ENCODE measurements at places on chromosomes 7 and 10. TPM values are rescaled to one million over a fixed set of nuclear protein-coding genes. Genes with fewer than 3 reads are reported as not detected.

Gene EPHB6
- total RNA-seq = 8.0 TPM

DNA sequence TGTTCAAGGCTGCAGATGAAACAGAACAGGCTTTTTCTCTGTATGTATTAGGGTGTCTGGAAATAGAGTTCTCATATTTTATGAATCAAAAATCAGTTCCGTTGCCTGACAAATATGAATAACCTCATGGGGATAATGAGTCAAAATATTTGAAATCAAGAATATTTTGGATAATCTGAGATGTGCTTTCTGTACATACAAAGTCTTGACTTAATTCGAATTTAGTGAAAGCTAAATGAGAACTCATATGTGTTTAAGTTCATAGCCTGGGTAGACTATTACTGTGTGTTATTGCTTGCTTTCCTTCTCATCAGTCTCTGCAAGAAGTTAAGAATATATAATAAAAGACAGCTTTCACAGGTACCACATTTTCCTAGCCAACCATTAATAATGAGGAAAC is 689.0 kb downstream of the REEP3 start:
- no peak for DNase-seq

DNA sequence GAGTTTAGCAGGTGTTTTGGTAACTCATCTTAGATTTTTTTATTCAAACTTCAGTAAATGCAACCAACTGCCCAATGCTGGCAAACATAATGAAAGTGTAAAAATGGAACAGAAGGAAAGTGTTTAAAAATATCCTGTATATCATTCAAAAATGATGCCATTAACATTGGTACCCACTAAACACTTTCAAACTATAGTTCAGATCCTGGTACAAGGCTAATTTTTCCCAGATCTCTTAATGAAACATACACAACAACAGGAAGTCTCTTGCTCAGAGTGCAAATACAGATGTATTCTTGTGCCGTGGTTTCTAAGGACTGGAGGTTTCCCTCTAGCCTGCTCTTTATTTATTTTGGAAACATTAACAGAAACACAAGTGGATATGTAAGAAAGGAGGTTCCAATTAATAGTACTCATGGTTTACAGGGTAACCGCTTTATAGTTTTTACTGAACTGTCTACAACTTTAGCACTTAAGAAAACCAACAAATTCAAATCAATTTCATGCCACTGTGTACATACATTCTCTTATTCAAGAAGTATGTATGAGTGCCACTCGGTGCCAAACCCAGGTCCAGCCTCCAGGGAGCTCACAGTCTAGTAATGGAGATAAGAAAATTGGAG is 176.0 kb upstream of the AKR1E2 start:
- no peak for DNase-seq

DNA sequence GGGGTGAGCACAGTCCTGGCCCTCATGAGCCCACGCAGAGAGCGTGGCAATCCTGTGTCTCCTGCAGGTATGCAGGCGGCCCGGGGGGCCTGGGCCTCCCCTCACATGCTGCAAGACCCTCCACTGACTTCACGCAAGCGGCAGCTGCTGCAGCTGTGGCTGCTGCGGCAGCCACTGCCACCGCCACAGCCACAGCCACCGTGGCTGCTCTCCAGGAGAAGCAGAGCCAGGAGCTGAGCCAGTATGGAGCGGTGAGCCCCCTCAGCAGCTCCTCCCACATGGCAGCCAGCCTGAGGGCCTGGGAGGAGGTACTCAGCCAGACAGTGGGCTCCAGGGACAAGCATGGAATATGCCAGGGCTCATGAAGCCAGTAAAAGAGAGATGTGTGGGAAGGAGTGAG is 8.7 kb downstream of the ZMIZ2 start:
- DNase-seq = no peak

DNA sequence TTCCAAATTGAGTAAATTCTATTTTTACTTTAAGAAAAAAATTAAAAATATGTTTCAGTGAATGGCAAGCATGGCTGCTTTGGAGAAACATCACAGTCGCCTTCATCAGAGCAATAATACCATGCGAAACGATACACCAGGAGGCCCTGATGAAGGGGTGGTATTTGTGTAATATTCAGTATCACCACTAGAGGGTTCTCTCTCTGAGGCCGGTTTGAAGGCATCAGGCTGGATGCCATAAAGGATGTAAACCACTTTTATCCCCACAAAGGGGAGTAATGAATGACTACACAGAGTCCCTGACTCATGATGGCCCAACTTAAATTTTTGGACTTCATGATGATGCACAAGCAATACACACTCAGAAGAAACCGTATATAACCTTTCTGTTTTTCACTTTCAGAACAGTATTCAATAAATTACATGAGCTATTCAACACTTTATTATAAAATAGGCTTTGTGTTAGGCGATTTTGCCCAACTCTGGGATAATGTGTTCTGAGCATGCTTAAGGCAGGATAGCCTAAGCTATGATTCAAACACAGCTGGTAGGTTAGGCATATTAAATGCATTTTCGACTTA is 95.5 kb downstream of the PPP1R17 start:
- no peak for DNase-seq

Gene FANK1
- 0.37 TPM for total RNA-seq

GRCh38 chr7:34406848-34407530 is 251.0 kb upstream of the NPSR1 start:
- no peak for DNase-seq

- DNase-seq = no peak
Observed at GRCh38 chr7:114182837-114183236, 231.8 kb upstream of the FOXP2 start.

GRCh38 chr7:11843113-11843765 is 11.2 kb upstream of the THSD7A start:
- DNase-seq = no peak

DNA sequence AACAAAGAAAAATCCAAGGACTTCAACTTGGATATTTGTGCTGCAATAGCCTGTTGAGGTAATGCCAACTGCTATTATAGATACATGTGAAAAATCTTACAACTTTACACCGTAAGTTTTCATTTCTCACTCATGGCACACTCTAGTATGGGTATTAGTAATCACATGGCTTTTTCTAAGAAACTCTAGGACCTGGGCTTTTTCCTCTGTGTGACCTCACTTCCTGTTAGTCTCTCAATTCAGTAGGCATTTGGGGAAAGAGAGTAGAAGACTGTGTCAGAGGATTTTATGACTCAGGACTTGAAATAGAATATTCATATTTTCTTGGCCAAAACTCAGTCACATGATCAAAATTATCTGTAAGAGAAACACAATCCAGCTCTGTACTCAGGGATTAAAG is 1049.9 kb downstream of the REEP3 start:
- DNase-seq = no peak

Gene ITIH5
- total RNA-seq = not detected

Gene PLPP4
- total RNA-seq = not detected

- peak; percentile 25 for DNase-seq
Observed at GRCh38 chr10:97542169-97543024, 30.2 kb upstream of the ANKRD2 start.

GRCh38 chr10:51718804-51719291 is 19.5 kb upstream of the CSTF2T start:
- no peak for DNase-seq

GRCh38 chr10:110411047-110411410 is 86.7 kb upstream of the DUSP5 start:
- DNase-seq = no peak

DNA sequence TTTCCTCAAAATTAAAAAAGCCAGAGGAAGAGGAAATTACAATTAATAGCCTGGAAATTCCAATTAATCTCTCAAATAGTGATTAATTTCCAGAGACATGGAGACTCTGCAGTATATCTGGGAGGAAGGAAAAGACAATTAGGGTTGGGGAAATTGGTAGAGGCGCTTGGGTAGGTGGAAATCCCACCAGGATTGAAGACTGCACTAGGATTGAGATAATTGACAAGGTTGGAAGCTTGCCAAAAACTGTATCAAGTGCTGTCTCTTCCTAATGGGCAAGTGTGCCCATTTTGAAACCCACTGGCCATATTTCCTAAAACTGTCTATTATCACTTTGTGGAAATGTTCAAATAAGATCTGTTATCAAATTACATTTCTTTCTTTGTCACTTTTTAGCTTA is 21.6 kb downstream of the CHN2 start:
- no peak for DNase-seq

Gene BAIAP2L1
- total RNA-seq = 0.56 TPM

DNA sequence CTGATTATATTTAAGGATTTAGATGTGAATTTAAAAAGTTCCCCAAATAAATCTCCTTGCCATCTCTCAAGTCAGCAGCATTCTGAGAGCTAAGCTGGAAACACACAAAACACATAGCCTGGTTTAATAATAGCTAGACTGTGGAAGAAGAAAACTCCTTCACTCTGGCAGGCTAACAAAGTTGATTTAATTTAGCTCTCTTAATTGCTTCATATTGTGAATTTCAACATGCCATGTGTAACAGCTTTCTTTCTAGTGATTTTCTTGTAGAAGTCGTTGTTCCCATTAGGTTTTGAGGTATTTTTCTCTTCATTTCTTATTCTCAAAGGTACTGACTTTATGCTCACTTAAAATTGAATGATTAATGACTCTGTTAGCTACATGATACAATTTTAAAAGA is 216.8 kb upstream of the AKR1E2 start:
- no peak for DNase-seq

DNA sequence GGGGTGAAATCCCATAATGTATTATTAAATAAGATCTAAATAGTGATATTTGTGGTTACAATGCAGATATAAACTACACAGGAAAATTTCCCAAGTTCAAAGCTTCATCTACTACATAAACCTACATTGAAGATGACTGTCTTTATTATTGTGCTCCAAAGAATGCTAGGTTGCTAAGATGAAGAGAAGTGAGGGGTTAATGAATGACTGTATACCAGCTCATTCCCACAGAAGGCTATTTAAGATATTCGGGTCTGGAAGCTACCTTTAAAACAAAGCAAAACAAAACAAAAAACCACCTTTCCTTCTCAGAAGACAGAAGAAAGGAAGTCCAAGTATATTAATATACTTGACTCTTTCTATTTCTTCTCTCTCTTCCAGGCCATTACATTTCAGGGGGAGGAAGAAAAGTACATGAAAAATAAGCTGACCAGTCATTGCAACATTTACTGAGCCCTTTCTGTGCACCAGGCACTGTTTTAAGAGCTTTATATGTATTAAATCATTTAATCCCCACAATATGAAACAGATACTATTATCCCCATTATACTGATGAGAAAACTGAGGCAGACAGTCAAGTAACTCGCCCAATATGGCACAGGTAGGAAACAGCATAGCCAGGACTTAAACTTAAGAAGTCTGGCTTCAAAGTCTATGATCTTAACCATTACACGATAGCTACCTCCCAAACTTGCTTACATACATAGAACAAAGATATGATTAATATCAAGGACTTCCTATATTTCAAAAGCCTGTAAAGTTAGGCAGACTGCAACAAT is 48.1 kb downstream of the TNPO3 start:
- DNase-seq = no peak

DNA sequence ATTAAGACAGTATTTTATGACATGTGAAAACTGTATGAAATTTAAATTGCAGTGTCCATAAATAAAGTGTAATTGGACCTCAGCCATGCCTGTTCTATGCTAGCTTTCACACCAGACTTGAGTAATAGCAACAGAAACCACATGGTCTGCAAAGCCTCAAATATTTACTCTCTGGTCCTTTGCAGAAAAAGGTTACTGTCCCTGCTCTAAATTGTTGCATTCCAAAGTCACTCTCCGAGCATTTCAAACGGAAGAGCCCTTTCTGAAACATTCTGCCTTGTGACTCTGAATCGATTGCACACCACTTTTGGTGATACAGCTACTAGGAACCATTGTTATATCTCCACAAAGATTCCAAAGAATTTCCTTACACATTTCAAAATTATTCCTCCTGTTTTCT is 81.0 kb upstream of the STK17A start:
- DNase-seq = no peak

GRCh38 chr10:114486938-114487814 is 82.9 kb upstream of the AFAP1L2 start:
- no peak for DNase-seq

DNA sequence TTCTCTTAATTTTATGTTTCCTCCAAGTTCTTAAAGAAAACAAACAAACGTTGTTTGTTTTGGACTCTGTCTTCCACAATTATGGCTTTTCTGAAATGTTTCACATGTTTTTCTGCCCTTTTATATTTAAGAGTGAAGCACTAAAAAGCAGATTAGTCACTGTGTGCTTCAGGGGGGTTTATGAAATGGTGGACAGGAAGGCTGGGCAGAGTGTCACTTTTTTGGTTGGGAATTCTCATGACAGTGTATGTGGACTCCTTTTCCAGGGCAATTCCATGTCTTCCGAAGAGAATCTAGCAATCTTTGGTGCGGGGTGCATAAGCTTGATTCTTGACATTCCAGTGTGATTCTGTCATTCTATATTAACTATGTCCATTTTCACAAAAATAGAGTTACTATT is 669.4 kb downstream of the PARD3 start:
- DNase-seq = no peak
